ENCODE measurements at places on chromosomes 16 and 17. TPM values are rescaled to one million over a fixed set of nuclear protein-coding genes. Genes with fewer than 3 reads are reported as not detected.
A peak's percentile ranks its signal among the peaks of the same experiment; 100 is the strongest.

Gene CDH8
- not detected for total RNA-seq

Gene PRSS33
- total RNA-seq = not detected

Gene CLEC18A
- 0.35 TPM for total RNA-seq

Gene HOXB2
- total RNA-seq = 2.3 TPM

Gene ZNF423
- 2.0 TPM for total RNA-seq

Gene KRT39
- not detected for total RNA-seq

Gene METRNL
- total RNA-seq = 4.7 TPM

Gene TEX19
- total RNA-seq = not detected

DNA sequence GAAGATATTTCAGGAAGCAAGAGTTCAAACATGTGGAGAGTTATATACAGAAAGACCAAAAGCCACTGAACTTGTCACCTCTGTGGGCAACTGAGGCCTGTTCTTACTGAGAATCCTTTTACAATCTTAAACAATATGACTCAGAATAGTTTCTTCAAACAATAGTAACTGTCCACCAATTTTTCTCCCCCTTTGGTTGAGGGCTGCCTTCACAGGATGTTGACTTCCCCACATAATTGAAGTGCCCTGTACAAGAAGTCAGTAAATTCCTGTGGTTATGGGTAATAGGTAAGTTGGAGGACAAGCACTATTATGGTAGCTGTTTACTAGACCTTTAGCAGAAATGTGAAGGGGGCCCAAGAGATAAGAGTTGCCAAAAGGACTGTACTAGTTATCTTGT is 215.8 kb downstream of the CDH8 start:
- no peak for DNase-seq

- DNase-seq = no peak
These were observed 49.3 kb downstream of the AKAP10 start for GRCh38 chr17:19928299-19928698.

- DNase-seq = no peak
These were observed 70.0 kb downstream of the TMC6 start for GRCh38 chr17:78058581-78058980.

- DNase-seq = no peak
These were observed 76.9 kb upstream of the GNG13 start for GRCh38 chr16:877242-878071.

GRCh38 chr17:40218740-40219593 is at the start of gene WIPF2:
Gene WIPF2 (plus strand): TSS chr17:40219304. CDS start chr17:40256460, 37,156 bp downstream.
- peak; percentile 96 for DNase-seq
